ENCODE measurements at places on chromosomes 12 and 14.

GRCh38 chr12:104095289-104095688, 31.0 kb downstream of the HCFC2 start:
- DNase-seq = no peak

GRCh38 chr14:65472189-65472588, 59.7 kb downstream of the FUT8 start:
- no peak for DNase-seq

- no peak for DNase-seq
Observed at GRCh38 chr12:45939759-45940158, 50.6 kb downstream of the SCAF11 start.

DNA sequence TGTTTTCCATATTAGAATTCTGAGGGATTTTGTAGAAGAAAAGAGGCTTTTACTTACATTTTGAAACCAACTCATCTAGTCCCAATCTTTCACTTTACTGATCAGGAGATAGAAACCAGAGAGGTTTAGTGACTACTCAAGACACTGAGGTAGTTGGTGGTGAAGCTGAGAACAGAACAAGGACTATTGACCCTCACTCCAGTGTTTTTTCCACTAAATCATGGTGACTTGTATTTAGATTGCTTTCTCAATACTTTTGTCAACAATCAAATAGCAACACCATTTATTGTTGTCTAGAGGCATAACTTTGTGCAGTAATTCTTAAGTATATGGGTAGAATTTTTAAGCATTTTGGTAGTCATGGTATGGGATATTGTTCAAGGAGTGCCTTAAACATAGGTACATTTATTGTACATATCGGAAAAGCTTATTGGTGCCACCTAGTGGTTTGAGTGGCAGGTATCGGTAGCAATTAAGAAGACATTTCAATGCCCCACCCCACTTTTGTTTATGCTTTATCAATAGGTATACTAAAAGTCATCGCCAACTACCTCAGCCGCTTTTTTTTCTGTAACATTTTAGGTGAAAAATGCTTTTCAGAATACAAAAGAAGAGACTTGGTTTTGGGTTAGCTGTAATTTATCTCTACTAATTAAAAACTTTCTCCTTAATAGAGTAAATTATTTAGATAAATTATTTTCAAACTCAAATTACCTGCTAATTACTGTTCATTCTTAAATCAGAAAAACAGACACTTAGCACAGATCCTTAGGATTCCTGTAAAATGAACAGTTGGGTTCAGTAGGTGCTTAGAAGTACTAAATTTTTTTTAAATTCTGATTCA, 47.3 kb upstream of the PAWR start:
- no peak for DNase-seq

GRCh38 chr14:85533861-85534291, 3.9 kb downstream of the FLRT2 start:
- DNase-seq = peak; percentile 64

DNA sequence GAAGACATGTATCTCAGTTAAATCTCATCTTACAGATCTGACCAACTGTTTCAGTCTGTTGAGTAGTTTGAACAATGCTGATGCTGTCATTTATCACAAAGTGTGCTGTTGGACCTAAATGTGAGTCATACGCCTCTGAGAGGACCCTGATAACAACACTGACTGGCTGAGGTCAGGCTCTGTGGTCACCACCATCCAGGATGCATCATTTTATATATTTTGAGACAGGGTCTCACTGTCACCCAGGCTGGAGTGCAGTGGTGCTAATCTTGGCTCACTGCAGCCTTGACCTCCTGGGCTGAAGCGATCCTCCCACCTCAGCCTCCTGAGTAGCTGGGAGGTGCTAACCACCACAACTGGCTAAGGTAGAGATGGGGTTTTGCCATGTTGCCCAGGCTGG, 181.0 kb upstream of the RGS6 start:
- no peak for DNase-seq

GRCh38 chr14:98014851-98015615, 1217.9 kb downstream of the VRK1 start:
- no peak for DNase-seq

DNA sequence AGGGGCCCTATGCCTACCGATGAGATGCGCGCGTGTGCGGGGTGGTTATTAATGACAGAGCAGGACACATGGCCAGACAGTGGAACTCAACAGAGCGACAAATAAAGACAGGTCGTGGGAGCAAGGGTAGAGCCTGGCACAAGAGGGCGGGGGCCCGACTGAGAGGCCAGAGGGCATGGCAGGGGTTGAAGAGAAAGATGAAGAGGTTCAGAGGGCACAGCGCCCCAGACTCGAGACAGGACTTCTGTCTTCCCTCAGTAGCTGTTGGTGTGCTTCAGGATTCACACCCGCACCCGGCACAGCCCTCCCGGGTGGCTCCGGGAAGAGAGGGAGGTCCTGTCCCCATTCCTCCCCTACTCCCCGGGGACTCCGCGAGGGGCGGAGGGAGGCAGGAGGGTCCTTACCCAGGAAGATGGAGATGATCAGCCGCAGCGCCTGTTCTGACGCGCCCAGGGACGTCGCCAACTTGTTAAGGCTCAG, 366 bp downstream of the LPCAT3 start:
- DNase-seq = peak; percentile 62

GRCh38 chr12:32140877-32141276, 34.2 kb downstream of the BICD1 start:
- DNase-seq = no peak

GRCh38 chr14:102164965-102165364, 25.3 kb downstream of the WDR20 start:
- no peak for DNase-seq

DNA sequence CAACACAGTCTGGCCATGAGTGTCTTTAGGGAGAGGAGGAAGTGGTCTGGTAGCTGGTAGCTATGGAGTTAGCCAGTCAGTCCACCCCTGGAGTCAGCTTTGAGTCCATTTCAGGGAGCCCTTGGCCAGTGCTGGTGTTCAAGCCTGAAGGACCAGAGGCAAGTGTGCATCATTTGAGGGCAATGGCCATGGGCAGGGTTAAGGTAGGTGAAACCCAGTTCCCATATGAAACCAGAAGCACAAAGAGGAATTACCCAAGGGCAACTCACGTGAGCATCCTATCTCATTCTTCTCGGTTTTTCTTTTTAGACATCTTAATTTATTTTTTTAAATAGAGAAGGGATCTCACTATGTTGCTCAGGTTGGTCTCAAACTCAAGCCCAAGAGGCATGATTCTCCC, 61.3 kb upstream of the ACTN1 start:
- no peak for DNase-seq

DNA sequence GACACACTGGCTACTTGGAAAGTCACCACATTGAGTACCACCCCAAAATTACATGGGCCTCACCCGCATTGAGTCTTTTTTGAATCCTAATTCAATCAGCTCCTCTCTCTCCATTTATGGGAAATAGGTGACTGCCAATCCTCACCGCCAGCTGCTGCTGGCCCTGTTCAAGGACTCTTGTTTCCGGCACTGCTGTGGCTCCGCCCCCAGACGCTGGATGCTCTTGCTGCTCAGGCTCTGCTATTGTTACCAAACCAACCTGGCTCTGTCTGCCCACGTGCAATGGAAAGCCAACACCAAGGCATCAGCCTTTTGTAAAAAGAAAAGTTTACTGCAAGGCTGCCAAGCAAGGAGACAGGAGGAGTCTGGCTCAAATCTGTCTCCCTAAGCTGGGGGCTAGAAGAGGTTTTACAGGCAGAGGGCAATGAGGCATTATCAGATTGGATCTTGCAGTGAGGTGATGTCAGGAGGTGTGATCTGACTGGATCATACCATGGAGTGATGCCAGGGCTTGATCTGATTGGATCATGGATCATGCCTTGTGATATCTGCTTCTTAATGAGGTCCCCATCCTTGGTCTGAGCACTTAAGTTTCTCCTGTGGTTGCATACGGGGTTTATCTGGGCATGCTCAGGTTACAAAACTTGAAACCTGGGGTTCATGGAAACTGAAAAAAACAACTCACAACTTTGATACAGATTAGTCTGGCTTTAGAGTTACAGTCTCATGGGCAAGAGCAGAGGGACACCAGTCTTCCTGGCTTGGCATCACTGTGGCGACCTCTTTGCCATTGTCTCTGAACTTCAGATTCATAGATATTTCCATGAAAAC, 117.1 kb upstream of the SLC35F4 start:
- DNase-seq = peak; percentile 64

DNA sequence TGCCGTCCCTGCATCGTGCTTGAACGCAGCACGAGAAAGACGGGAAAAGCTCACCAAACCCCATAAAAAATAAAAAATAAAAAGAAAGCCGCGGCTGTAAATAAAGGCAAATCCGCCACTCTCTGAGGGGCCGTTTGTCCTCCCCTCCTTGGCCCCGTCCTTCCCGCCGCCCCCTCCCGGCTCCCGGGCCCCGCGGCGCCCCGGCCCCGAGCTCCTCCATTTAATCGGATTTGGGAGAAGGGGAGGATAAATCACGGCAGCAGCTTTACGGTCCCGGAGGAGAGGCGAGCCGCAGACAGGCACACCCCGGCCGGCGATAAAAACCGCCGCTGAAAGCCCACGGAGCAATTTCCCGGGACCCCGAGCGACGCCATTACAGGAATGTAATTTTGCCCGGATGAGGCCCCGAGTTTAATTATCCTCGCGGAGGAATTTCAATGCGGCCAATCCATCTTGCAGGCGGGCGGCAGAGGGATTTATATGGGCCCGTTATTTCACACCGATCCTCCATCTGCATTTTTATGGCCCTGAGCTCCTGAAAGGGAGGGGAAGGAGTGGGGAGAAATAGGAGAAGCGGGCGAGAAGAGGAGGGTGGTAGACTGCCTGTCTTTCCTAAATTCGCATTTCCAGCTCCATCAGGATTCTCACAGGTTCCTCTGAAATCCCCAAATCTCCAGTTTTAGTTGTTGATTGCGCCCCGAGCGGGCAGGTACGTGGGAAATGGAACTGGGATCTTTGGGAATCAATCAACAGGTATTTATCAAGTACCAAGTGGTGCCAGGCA, 1.3 kb upstream of the ATP5MC2 start:
- peak; percentile 26 for DNase-seq

DNA sequence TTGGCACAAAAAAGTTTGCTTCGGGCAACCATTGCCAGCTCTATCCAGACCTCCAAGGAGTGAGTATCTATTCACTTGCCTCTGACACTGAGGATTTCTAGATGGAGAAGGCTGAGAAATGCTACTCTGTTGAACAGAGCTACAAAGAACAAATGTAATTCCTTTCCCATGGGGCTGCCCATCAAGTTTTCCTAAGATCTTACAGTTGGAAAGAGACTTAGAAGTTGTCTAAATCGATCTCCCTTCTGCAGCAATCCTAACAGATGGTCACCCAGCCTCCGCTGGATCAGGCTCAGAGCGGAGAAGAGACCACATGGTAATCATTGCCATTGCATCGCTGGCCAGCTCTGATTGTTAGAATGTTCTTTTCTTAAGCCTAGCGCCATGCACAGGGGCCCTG, 110.1 kb upstream of the BCL2L14 start:
- no peak for DNase-seq

DNA sequence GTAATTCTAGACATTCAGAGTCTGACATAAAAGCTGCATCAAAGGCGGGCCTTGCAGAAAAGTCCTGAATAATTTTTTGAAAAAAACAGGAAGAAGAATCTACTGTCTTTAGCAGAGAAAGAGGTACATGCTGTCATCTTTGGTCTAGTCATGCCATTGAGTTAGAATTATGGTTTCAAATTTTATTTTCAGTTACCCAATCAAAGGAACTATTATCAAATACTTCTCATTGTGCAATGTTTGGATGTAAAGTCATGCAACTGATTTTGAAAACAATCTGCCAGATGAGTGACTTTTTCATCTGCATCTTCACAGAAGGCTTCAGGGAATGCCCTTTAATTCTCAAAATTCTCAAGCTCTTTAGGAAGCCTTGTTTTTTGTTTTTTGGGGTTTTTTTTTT, 803.5 kb downstream of the FLRT2 start:
- DNase-seq = no peak

Measured in right cardiac atrium (tissue), 5 donors.